ENCODE measurements at places on chromosomes 6 and 20.

DNA sequence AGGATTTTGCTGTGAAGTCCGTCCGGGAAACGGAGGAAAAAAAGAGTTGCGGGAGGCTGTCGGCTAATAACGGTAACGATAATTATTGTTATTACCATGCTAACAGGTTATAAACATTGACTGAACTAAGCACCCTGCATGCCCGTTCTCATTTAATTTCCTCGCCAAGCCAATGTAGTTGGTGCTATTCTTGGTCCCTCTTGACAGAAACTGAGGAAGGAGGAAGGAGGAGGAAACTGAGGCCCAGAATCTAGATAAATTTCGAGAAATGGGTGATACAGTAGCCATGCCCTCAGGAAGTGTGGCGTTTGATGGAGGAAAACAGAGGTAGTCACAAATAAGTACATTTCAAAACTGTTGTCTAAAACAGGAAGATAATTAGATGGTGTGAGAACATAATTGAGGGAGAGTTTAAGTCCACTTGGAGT is 474 bp downstream of the TPX2 start:
- H3K27me3 ChIP-seq = no peaks in the 10 kb centered on the region
- H3K4me3 ChIP-seq = peak overlapping the region; percentile 91

- DNase-seq = no peak
- H3K4me1 ChIP-seq = no peaks in the 10 kb centered on the region
- H3K27me3 ChIP-seq = no peaks in the 10 kb centered on the region
- no peak overlapping the region for H3K27ac ChIP-seq
- no peaks in the 10 kb centered on the region for H3K36me3 ChIP-seq
- no peak overlapping the region for H3K4me3 ChIP-seq
Measured at GRCh38 chr6:52992980-52993920, 1.8 kb downstream of the GSTA4 start.

DNA sequence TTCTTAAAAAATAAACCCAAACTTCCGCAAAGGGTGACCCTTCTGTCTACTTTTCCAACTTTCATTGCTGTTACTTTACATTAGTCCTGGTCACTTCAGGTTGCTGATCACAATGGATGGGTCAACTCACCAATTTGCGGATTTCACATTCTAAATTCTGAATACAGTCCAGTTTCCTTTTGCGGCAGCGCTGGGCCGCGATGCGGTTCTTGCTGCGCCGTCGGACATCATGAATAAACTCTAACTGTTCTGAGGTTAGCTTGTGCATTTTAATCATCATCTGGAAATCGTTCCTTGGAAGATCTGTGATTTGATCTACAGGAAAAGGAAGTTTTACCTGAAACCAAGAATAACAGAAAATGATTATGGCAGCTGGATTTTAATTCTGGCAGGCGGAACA is 43.7 kb downstream of the GJA10 start:
- H3K4me3 ChIP-seq = no peak overlapping the region
- DNase-seq = no peak
- H3K4me1 ChIP-seq = no peaks in the 10 kb centered on the region

DNA sequence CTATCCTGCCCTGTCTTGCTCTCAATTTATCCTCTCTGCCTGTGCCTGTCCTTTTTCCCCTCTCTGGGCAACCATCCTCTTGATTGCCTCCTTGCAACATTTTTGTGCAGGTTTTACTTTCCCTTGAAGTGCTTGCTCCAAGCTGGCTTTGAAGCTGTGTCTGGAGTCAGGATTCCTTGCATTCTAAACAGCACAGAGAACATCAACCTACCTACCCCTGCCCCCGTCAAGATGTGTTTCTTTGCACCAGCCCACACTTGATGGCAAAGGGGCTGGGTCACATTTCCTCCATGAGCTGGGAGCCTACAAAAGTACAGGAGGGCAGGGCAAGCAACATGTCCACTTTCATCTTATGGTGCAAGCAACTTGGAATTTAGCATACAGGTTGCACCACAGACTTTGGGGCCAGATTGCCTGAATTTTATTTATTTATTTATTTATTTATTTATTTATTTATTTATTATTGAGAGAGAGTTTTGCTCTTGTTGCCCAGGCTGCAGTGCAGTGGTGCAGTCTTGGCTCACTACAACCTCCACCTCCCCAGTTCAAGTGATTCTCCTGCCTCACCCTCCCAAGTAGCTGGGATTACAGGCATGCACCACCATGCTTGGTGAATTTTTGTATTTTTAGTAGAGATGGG is 206.3 kb downstream of the COL19A1 start:
- H3K27me3 ChIP-seq = no peaks in the 10 kb centered on the region
- no peaks in the 10 kb centered on the region for H3K36me3 ChIP-seq
- no peak overlapping the region for H3K27ac ChIP-seq
- no peak overlapping the region for H3K4me3 ChIP-seq
- H3K4me1 ChIP-seq = no peaks in the 10 kb centered on the region

- H3K4me3 ChIP-seq = no peak overlapping the region
- peaks cover 55% of the 10 kb centered on the region for H3K27me3 ChIP-seq
- no peak overlapping the region for H3K27ac ChIP-seq
- no peaks in the 10 kb centered on the region for H3K4me1 ChIP-seq
Measured at GRCh38 chr20:61758564-61759200, 307.0 kb downstream of the TAF4 start.

- H3K27me3 ChIP-seq = no peaks in the 10 kb centered on the region
- H3K4me3 ChIP-seq = no peak overlapping the region
- no peaks in the 10 kb centered on the region for H3K36me3 ChIP-seq
- H3K27ac ChIP-seq = no peak overlapping the region
Measured at GRCh38 chr6:155301867-155302266, 12.4 kb downstream of the TFB1M start.

DNA sequence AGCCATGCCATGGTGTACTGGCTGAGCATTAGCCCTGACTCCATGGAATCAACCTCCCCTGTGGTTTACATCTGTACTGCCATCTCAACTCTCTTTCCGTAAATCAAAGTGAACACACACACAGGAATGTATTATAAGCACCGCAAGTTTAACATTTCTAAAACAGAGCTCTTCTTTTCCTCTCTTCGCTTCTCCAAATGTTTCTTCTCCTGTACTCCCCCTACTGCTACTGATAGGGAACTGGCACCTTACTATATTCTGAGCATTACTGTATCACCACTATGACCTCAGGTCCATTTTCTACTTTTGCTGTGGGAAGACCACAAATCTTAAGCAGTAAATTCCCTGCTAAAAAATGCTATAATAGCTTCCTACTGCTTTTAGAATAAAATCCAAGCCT is 101.2 kb downstream of the NUS1 start:
- H3K4me3 ChIP-seq = no peak overlapping the region
- no peak for DNase-seq
- H3K27ac ChIP-seq = no peak overlapping the region
- no peaks in the 10 kb centered on the region for H3K27me3 ChIP-seq
- no peaks in the 10 kb centered on the region for H3K4me1 ChIP-seq

- no peak overlapping the region for H3K27ac ChIP-seq
- H3K4me3 ChIP-seq = no peak overlapping the region
- no peaks in the 10 kb centered on the region for H3K27me3 ChIP-seq
Measured at GRCh38 chr20:11776687-11777086, 141.0 kb upstream of the BTBD3 start.

DNA sequence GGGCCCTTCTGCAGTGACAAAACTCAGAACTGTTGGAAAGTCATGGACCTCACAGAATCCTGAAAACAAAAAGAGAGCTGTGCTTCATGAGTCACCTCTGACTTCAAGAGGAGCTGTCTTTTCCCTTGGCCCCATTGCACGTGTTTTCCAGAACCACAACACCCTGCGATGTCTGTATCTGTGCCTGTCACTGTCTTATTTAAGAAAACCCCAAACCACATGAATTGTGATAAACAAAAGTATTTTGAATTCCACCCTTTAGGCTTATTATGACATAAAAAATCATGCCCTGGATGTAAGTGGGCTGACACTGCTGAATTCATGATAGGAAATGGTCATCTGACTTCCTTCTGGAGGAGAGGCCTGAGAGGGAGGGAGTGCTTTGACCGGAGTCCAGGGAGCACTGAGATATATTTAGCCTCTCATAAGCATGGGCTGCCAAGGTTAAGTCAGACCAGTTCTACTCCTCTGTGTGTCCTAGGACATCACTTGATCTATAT is 96.4 kb upstream of the DUSP22 start:
- no peaks in the 10 kb centered on the region for H3K27me3 ChIP-seq
- peaks cover 37% of the 10 kb centered on the region for H3K4me1 ChIP-seq
- peak; percentile 30 for DNase-seq
- no peak overlapping the region for H3K4me3 ChIP-seq

DNA sequence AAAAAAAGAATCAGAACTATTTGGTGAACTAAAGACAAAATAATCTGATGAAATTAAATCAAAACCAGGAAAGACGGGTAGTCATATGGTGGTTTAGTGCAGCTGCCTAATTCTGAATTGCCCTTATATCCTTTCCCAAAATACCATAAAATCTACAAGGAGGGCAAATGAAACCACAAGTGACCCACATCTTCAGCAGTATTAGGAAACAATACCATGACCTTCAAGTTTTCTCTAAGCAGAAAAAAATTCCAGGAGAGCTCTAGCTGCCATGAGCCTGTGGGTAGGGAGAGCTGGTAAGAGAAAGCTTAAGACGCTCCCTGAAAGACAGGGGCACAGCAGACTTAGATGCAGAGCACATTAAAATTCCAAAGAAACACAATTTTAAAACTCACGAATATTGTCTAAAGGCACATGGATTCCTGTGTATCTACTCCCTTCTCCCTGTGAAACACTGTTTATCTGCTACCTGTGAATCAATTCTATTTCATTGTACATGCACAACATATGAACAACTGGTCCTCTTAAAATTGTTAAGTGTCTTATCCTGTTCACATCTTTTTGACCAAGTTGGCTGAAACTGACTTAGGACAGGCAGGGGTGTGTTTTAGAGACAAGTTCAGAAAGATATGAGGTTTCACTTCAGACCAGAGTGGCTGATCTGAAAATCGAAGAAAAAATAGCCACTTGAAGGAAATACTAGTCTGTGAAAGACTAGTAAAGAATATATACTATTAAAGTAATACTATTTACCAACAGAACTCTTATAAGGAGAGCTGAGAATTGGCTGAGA is 153.6 kb upstream of the SHLD1 start:
- H3K27me3 ChIP-seq = no peaks in the 10 kb centered on the region
- DNase-seq = peak; percentile 84
- H3K27ac ChIP-seq = peak overlapping the region; percentile 93
- peak overlapping the region; percentile 52 for H3K4me3 ChIP-seq
- H3K4me1 ChIP-seq = peaks cover 68% of the 10 kb centered on the region

GRCh38 chr6:7106215-7106751 is 1.5 kb upstream of the RREB1 start:
- H3K36me3 ChIP-seq = no peaks in the 10 kb centered on the region
- H3K27me3 ChIP-seq = no peaks in the 10 kb centered on the region
- H3K4me3 ChIP-seq = no peak overlapping the region

- H3K36me3 ChIP-seq = no peaks in the 10 kb centered on the region
- DNase-seq = no peak
- H3K27me3 ChIP-seq = no peaks in the 10 kb centered on the region
- no peak overlapping the region for H3K27ac ChIP-seq
Measured at GRCh38 chr6:125182237-125183008, 28.9 kb downstream of the TPD52L1 start.

- no peak overlapping the region for H3K4me3 ChIP-seq
- no peaks in the 10 kb centered on the region for H3K27me3 ChIP-seq
- H3K36me3 ChIP-seq = no peaks in the 10 kb centered on the region
Measured at GRCh38 chr20:13029687-13030375, 21.1 kb downstream of the SPTLC3 start.

- no peaks in the 10 kb centered on the region for H3K4me1 ChIP-seq
- H3K27me3 ChIP-seq = no peaks in the 10 kb centered on the region
- H3K4me3 ChIP-seq = no peak overlapping the region
- H3K36me3 ChIP-seq = no peaks in the 10 kb centered on the region
- H3K27ac ChIP-seq = no peak overlapping the region
Measured at GRCh38 chr20:17928633-17929311, 39.8 kb downstream of the SNX5 start.

DNA sequence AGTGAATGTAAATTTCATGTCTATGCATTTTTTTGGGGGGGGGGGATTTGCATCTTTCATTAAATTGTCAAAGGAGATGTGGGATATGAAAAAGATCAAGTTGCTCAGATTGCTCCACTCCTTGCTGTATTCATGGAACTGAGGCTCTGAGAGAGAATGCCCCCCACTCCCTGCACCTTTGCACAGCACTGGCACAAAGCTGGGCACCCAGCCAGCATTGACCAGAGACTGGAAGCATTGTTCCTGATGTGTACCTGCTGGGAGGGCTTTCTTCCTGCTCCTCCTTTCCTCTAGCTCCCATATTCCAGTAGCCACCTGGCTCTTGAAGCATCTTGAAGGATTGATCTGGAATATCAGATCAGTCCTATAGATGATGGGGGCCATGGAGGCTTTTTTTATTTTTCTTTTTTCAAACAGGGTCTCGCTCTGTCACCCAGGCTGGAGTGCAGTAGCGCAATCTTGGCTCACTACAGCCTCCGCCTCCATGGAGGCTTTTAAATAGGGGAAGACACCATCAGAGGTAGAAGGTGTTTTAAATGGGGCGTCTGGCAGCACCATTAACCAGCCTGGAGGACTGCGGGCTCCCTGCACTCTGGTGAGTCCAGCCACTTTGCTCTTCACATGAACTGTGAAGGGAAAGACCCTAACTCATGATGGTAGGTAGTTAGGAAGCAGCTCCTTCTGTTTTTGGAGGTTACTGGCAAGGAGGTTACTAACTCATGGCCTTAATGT is 10.9 kb downstream of the DUSP15 start:
- no peak overlapping the region for H3K27ac ChIP-seq
- H3K36me3 ChIP-seq = no peaks in the 10 kb centered on the region
- peaks cover 98% of the 10 kb centered on the region for H3K27me3 ChIP-seq

DNA sequence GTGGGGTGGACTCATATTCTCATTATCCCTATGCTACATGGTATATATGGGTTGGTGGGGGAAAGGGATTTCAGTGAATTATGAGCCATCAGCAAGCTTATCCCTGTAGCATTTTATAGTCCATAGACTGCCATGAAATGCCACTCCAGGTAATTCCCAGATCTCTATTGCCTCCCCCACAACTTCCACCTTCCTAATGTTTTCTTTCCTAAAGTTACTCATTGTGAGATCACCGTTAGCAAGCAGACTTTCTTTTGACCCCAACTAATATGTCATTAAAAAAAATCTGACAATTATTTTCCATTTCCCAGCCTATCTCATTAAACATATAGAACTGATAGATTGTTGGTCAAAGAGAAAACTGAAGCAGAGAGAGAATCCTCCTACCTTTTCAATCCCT is 40.7 kb upstream of the TBX18 start:
- no peak overlapping the region for H3K4me3 ChIP-seq
- no peaks in the 10 kb centered on the region for H3K36me3 ChIP-seq
- H3K4me1 ChIP-seq = no peaks in the 10 kb centered on the region
- no peaks in the 10 kb centered on the region for H3K27me3 ChIP-seq

Measured in MM.1S (cell line).